Glutamatergic neuron (in vitro differentiated cells): ENCODE measurements at places on chromosomes 4 and X. TPM values are rescaled to one million over a fixed set of nuclear protein-coding genes. Genes with fewer than 3 reads are reported as not detected.
A peak's percentile ranks its signal among the peaks of the same experiment; 100 is the strongest.

DNA sequence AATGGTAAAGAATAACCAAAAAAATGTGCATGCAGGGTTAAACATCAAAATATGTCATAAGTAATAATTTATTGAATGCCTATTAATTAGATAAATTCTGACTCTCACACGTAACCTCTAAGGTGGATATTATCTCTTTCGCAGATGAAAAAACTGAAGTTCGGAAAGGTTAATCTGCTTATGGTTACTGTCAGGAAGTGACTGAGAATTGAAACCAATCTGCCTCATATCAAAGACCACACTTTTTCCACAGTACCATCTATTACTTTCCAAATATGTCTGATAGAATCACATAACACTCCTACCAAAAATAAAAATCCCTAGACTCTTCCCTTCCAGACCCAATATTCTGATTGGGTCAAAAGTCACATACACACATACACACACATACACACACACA, 6.2 kb downstream of the CHIC2 start:
- H3K27me3 ChIP-seq = no peaks in the 10 kb centered on the region
- H3K4me1 ChIP-seq = peaks cover 6% of the 10 kb centered on the region
- no peak overlapping the region for H3K27ac ChIP-seq
- H3K4me3 ChIP-seq = no peak overlapping the region
- no peaks in the 10 kb centered on the region for H3K36me3 ChIP-seq
- no peak for DNase-seq

DNA sequence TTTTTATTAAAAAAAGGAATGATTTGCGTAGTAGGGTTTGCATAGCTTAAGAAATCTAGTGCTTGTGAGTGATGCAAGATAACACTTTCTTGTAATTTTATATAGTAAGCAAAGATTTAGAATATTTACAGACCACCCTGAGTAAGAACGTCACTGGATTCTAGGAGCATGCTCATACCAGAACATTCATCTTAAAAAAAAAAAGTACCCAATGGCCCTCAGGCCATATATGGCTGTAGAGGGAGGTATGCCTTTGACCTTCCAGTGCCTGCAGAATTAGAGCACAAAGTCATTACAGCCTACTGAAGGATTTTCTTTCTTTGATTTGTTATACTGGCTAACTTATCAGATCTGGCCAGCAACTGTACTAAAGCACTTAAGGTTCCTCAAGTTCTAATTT, 236.3 kb upstream of the GYPA start:
- no peaks in the 10 kb centered on the region for H3K27me3 ChIP-seq
- H3K27ac ChIP-seq = no peak overlapping the region
- no peak overlapping the region for H3K4me3 ChIP-seq
- no peak for DNase-seq
- H3K36me3 ChIP-seq = no peaks in the 10 kb centered on the region
- H3K4me1 ChIP-seq = no peaks in the 10 kb centered on the region

DNA sequence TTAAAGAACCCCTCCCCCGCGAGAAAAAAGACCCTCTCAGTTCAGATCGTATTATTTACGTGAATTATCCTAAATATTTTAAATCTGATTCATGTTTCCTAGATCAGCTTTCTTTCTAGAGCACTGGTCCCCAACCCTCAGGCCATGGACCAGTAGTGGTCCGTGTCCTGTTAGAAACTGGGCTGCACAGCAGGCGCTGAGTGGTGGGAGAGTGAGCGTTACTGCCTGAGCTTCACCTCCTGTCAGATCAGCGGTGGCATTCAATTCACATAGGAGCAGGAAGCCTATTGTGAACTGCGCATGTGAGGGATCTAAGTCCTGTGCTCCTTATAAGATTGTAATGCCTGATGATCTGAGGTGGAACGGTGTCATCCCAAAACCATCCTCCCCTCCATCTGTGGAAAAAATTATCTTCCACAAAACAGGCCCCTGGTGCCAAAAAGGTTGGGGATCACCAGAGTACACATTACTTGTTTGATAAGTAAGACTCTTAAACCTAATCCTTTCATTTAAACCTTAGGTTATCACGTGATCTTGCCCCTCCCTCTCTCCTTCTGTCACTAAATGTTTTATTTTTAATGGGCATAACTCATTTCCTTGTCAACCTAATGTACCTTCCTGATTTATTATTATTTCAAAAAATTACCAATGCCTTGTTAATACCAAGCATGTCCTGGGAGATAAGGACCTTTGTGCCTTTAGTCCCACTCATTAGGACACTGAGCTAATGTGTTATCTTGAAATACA, 442.9 kb downstream of the TLL1 start:
- no peak overlapping the region for H3K27ac ChIP-seq
- H3K27me3 ChIP-seq = peaks cover 2% of the 10 kb centered on the region
- no peaks in the 10 kb centered on the region for H3K36me3 ChIP-seq
- no peak for DNase-seq

- no peaks in the 10 kb centered on the region for H3K4me1 ChIP-seq
- no peak for DNase-seq
- H3K36me3 ChIP-seq = peaks cover under 1% of the 10 kb centered on the region
- no peak overlapping the region for H3K4me3 ChIP-seq
Observed at GRCh38 chrX:56066016-56066415, 166.1 kb upstream of the KLF8 start.

DNA sequence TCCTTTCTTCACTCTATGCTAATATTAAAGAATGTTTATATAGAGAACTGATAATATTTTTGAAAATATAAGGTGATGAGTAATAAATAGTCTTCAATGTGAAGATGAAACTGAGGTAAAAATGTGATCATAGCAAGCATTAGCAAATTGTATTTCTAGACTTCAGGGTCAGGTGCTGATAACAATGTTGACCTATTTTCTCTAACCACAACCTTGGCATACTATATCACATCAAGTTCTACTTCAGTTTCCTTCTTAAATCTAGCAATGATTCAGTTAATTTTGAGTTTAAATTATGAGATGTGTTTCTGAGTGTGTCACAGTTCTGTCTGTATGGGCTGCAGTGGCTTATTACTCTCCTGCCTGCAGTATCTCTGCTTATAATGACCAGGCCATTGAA, 209.4 kb downstream of the RAPGEF2 start:
- H3K4me3 ChIP-seq = no peak overlapping the region
- H3K27me3 ChIP-seq = peaks cover 5% of the 10 kb centered on the region
- H3K4me1 ChIP-seq = peaks cover 2% of the 10 kb centered on the region
- H3K36me3 ChIP-seq = no peaks in the 10 kb centered on the region
- DNase-seq = no peak
- no peak overlapping the region for H3K27ac ChIP-seq

DNA sequence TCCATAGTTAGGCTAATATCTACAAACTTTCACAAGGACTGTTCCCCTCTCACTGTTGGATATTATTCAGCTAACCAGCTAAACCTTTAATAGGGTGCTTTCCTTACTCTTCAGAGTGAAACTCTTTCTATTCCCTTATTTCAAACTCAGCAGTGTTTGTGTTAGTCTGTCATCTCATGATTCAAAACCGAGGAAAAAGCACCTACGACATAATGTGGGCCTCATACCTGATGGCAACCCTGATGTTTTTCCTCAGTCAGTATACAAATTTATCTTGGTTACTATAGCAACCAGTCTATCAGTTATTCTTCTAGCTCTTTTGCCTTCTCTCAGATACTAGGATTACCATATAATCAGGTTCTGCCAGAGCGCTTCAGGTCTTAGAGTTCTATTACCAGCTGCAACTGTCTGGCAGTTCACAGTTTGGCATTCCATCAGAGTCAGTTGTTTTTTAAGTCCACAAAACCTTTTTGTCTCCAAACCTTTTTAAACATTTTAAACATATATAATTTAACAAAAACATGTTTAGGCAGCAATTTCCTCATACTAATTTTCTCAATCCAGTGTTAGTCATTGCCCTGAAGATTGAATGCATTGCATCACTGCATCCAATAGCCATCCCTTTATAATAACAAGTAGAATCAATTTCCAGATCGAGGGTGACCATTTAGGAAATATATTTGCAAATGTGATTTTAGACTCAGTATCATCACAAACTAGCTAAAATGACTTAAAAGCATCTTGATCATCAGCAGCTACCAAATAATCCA, 7.4 kb downstream of the WDR44 start:
- no peaks in the 10 kb centered on the region for H3K4me1 ChIP-seq
- no peak overlapping the region for H3K4me3 ChIP-seq
- no peaks in the 10 kb centered on the region for H3K36me3 ChIP-seq
- no peak for DNase-seq
- H3K27me3 ChIP-seq = no peaks in the 10 kb centered on the region
- no peak overlapping the region for H3K27ac ChIP-seq

The ZNF185 gene
- 1.1 TPM for total RNA-seq

GRCh38 chr4:78446619-78447018, 105.0 kb upstream of the ANXA3 start:
- H3K27ac ChIP-seq = no peak overlapping the region
- H3K36me3 ChIP-seq = no peaks in the 10 kb centered on the region
- H3K27me3 ChIP-seq = no peaks in the 10 kb centered on the region

The CPE gene
- total RNA-seq = 253 TPM

The NAP1L3 gene
- 16.9 TPM for total RNA-seq

DNA sequence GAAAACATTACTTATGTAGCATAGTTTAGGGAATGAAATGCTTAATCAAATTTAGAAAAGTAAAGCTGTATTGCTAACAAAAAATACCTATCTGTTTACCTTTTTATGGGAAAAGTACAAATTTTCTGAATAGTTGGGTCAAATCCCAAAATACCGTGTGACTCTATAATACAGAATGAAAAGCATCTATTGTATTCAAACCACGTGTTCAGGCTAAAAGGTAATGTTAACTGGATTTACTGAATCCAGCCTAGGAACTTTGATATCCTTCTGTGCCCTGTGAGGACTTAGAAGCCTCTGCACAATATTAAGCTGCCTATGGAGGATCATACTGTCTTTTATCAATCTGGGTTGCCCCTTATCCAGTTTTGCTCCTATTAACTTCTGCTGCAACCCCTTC, 36.3 kb upstream of the AGA start:
- H3K27me3 ChIP-seq = peaks cover 2% of the 10 kb centered on the region
- no peak overlapping the region for H3K27ac ChIP-seq
- no peaks in the 10 kb centered on the region for H3K36me3 ChIP-seq
- no peak overlapping the region for H3K4me3 ChIP-seq
- no peak for DNase-seq

DNA sequence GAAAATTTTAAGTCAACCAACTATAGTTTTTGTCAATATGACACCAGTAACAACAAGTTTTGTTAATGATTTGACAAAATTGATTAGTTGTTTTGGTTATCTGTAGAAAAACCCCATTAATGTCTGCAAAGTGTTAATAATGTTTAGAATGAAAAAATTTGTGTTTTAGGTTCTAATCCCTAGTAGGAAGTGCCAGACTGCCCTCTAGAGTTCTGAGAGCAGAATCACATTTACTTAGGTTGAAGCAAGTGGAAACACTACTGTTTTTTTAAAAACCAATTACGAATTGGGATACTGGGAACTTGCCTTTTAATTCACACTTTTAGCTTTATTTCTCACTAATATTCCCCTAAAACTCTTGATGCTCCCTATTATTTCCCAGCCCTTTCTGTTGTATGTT, 101.1 kb upstream of the CYLC1 start:
- no peaks in the 10 kb centered on the region for H3K27me3 ChIP-seq
- peaks cover 4% of the 10 kb centered on the region for H3K4me1 ChIP-seq
- peak overlapping the region; percentile 69 for H3K4me3 ChIP-seq
- peak overlapping the region; percentile 81 for H3K27ac ChIP-seq
- no peaks in the 10 kb centered on the region for H3K36me3 ChIP-seq

- H3K27me3 ChIP-seq = no peaks in the 10 kb centered on the region
- no peak overlapping the region for H3K4me3 ChIP-seq
- H3K36me3 ChIP-seq = no peaks in the 10 kb centered on the region
- H3K4me1 ChIP-seq = no peaks in the 10 kb centered on the region
- DNase-seq = peak; percentile 22
Observed at GRCh38 chrX:50635817-50636365, 165.3 kb upstream of the DGKK start.

The SLC26A1 gene
- total RNA-seq = 0.54 TPM

The MTNR1A gene
- total RNA-seq = not detected

The HMGN5 gene
- 2.9 TPM for total RNA-seq

- H3K27me3 ChIP-seq = peaks cover 5% of the 10 kb centered on the region
- H3K4me1 ChIP-seq = peaks cover 36% of the 10 kb centered on the region
- no peak for DNase-seq
- H3K4me3 ChIP-seq = no peak overlapping the region
Observed at GRCh38 chr4:185778307-185778706, 33.7 kb downstream of the SORBS2 start.

- peak overlapping the region; percentile 40 for H3K27ac ChIP-seq
- no peak for DNase-seq
- peaks cover 26% of the 10 kb centered on the region for H3K4me1 ChIP-seq
- peak overlapping the region; percentile 37 for H3K4me3 ChIP-seq
- peaks cover 4% of the 10 kb centered on the region for H3K27me3 ChIP-seq
Observed at GRCh38 chr4:86961605-86962295, 26.9 kb downstream of the AFF1 start.

The MAGEA6 gene
- 0.32 TPM for total RNA-seq

DNA sequence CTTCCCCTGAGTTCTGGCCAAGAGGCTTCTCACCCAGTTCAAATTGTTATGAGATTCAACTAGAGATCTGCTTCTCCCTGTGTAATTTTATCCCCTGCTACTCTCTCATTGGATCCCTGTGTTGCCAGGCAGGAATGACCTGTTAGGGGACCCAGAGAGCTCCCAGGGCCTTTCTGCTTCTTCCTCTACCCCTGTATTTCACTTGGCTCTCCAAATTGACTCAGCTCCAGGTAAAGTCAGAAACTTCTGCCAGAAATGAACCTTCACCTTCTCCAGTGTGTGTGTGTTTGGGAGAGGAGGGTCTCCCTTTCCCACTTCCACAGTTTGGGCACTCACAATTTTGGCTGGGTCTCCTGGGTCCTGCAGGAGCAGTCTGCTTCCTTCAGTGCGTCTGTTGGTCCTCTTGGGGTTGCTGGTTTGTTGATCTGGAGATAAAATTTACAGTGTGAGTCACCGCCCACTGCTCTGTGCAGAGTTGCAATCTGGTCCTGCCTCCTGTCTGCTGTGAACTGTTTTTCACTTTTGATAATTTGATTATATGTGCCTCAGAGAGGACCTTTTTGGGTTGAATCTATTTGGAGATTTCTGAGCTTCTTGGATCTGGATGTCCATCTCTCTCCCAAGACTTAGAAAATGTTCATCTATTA, 112.4 kb upstream of the EDA2R start:
- H3K27me3 ChIP-seq = no peaks in the 10 kb centered on the region
- DNase-seq = no peak
- H3K4me3 ChIP-seq = no peak overlapping the region
- H3K27ac ChIP-seq = no peak overlapping the region
- H3K4me1 ChIP-seq = no peaks in the 10 kb centered on the region

The KCNIP4 gene
- total RNA-seq = 30.4 TPM

GRCh38 chr4:164613256-164613655, 140.7 kb upstream of the SMIM31 start:
- no peak overlapping the region for H3K27ac ChIP-seq
- no peak for DNase-seq
- H3K4me3 ChIP-seq = no peak overlapping the region
- H3K4me1 ChIP-seq = no peaks in the 10 kb centered on the region
- H3K27me3 ChIP-seq = no peaks in the 10 kb centered on the region

DNA sequence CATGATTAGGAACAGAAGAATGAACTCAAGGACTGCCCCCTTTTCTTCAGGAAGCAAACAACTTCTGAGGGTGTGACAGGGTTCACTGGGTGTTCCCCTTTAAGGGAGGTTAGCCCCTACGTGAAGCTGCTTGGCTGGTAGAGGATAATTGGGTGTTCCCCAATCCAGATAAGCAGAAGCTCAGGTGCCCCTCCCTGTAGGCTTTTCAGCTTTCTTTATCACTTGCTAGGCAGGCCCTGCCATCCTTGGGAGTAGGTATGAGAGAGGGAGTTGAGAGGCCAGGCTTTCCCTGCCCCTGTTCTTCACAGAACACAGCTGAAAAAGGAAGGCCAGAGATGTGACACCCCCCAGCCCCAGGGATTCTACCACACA, 44.2 kb downstream of the RTL9 start:
- H3K27ac ChIP-seq = no peak overlapping the region
- no peaks in the 10 kb centered on the region for H3K36me3 ChIP-seq
- H3K4me1 ChIP-seq = peaks cover 11% of the 10 kb centered on the region
- H3K4me3 ChIP-seq = no peak overlapping the region
